ENCODE measurements at places on chromosomes 6 and 20.

- peak; percentile 55 for DNase-seq
Measured at GRCh38 chr6:41066867-41067304, 5.3 kb downstream of the OARD1 start.

DNA sequence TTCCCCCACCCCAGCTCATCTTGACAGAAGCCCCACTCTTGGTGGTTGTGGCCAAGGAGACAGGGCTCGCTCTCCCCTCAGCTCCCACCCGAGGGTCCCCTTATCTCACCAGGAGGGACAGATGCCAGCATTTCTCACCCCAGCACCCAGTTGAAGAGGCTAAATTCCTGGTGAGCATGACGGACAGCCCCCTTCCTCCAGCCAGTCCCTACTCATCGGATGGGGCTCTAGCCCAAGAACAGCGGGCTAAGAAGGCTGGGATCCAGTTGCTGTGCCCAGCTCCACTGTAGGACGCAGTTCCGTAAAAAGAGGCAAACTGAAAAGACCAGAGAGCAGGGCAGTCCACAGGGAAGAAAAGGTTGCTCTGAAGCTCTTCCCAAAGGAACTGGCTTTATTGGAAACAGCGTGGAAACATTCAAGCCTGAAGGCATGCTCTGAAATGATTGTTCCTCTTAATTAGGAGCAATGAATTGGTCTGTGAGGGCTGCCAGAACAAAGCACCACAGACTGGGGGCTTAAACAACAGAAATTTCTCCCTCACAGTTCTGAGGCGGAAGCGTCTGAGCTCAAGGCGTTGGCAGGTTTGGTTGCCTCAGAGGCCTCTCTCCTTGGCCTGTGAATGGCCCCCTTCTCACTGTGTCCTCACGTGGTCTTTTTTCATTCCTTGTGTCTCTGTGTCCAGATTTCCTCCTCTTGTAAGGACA, 17.9 kb upstream of the KIF25 start:
- no peak for DNase-seq

DNA sequence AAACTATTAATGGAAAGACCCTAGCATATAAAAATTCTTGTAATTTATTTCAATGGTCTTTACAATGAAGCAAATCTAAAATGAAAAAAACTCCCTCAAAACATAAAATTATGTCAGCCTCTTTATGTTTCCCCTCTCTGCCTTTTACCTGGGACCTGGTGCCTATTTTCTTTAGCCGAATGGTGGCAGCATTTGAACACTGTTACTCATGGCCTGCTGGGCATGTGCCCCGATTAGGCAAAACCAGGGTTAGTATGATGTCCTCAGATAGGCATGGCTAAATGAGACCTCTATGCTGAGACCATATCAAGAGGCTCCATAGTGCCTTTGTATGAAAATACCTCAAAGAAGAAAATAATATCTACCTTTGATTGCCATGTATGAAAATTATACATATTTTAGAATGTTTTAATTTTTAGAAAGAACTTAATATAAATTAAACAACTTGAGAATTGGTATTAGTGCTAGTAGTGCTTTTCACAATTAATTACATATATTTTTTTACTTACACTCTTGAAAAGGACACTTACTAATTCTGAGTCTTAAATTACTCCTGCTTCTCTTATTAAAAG, 22.5 kb upstream of the C6orf58 start:
- no peak for DNase-seq

GRCh38 chr6:130933712-130934200, 106.5 kb downstream of the SMLR1 start:
- DNase-seq, result no peak

- no peak for DNase-seq
Measured at GRCh38 chr20:18734525-18735189, 78.9 kb upstream of the SCP2D1 start.

DNA sequence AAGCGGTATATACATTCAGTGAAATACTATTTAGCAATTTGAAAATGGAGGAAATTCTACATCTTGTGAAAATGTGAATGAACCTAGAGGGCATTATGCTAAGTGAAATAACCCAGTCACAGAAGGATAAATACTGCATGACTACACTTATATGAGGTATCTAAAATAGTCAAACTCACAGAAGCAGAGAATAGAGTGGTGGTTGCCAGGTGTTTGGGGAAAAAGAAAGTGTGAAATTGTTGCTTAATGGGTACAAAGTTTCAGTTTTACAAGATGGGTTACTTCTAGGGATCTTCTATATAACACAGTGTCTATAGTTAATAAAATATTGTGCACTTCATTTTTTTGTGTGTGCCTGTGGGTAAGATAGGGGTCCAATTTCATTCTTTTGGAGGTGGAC, 1152.0 kb downstream of the EPHA7 start:
- DNase-seq, result no peak

GRCh38 chr6:6730831-6731230, 142.3 kb downstream of the LY86 start:
- DNase-seq, result peak; percentile 20

DNA sequence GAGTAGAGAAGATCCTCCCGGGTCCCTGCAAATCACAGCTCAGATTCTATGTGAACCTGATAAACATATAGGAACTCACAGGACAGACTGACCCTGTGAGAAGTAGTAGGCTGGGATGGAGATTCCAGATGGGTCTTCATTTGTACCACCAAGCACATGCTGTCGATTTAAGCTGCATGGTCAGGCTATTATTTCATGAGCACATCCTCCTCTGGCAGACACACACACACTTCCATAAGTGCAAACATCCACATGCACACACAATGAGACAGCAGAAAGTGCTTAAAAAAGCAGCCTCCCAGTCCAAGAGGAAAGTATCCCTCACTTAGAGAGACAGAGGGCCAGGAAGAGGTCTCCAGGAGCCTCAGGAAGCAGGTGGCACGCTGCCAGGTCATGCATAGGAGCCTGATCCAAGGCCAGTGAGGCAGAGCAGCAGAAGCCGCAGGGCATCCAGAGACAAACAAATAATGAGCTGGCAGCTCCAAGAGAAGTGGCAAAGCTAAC, 131.8 kb downstream of the UNC5CL start:
- peak; percentile 79 for DNase-seq

DNA sequence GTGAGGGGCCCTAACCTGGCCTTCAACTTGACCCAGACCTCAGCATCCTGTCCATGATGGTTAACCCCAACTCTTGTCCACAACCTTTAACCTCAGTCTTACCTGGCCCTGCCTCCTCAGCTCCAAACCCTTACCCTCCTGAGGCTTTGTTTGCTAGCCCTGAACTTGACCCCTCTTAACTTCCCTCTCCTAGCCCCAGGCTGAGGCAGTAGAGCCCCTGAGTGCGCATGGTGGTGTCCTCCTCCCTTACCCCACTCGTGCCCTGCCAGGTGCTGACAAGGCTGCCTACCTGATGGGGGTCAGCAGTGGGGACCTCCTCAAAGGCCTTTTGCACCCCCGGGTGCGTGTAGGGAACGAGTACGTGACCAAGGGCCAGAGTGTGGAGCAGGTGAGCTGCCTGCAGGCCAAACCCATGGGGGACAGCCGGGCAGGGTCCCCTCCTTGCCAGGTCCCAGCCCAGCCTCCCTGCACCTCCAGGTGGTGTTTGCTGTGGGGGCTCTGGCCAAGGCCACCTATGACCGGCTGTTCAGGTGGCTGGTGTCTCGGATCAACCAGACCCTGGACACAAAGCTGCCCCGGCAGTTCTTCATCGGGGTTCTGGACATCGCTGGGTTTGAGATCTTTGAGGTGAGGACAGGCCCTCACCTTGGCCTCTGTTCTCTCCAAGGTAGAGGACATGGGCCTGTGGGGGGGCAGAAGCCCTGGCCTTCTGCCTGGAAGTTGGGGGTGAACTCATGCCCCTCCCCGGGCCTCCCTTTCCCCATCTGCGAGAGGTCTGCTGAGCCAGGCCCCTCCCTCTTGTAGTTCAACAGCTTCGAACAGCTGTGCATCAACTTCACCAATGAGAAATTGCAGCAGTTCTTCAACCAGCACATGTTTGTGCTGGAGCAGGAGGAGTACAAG, 31.9 kb downstream of the MYH7B start:
- DNase-seq, result no peak

GRCh38 chr20:57212534-57213276, 53.7 kb downstream of the BMP7 start:
- DNase-seq, result no peak

DNA sequence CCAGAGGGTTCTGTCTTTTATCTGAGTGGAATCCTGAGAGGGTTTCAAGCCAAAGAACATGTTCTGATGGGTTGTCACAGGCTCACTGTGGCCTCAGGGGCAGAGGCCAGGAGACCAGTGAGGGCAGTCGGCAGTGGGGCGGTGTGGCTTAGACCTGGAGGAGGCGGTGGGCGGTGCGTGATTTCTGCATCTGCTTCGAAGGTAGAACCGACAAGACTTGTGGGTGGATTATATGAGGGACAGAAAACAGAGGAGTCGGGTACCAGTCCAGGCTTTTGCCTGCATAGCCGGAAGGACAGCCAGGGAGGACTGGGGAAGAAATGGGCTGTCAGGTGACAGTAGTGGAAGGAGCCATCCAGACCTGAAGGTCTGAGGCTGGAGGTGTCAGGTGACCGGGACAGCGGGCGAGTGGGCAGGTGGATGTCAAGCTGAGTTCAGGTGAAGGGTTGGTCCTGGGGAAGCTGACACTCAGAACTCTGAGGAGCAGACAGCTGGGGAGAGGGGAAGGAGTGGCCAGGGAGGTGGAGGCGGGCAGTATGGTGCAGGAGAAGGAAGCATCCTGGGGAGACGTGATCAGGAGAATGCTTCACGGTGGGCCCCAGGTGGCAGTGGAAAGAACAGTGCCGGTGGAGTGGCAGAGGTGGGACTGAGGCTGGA, 3.1 kb downstream of the CTSZ start:
- DNase-seq, result no peak

DNA sequence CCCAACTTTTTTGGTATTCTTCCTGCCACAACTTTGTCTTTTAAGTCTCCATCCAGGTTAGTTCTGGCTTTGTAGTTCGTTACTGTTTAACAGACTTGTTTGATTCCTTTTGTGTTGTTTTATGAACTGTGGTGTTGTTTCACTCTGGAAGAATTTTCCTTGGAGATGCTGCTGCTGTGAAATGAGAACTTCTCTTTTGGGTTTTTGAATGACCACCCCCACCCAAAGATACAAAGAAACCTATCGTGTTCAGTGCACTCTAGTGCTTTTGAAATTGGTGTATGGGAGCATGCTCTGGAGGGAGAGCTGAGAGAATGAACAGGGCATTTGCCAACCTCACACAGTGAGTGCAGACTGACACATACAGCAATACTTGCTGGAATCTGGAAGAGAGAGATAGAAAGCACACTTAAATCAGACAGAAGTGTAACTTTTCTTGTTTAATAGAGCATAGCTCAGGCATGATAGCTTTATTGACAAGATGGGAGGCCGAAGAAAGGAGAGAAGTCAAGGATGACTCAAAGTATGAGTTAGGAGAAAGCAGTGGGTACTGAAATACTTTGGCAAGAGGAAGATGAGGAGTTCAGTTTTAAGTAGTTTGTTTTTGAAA, 293.1 kb downstream of the SOX4 start:
- no peak for DNase-seq

- peak; percentile 54 for DNase-seq
Measured at GRCh38 chr6:110180228-110181008, at the start of gene CDC40. CDC40 (plus strand) TSS chr6:110180427; CDS start chr6:110180445, 18 bp downstream.

- no peak for DNase-seq
Measured at GRCh38 chr20:62142252-62143080, 728 bp downstream of the PSMA7 start.

DNA sequence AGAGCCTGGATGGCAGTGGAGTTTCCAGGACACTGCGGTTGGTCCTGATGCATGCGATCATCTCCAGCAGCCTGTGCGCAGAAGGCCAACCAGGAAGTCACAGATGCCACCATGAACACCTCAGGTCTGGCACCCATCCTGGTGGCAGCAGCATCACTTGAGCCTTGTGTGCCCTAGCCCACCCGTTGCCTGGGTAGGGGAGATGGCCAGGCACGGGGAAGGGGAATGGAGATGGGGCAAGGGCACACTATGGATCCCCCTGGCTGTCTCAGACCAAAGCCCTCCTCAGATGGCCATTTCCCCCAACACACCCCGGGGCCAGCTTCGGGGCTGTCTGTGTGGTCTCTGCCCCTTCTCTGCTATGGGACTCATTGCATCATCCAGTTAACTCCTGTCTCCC, 58.3 kb downstream of the GNAS-AS1 start:
- no peak for DNase-seq

GRCh38 chr20:47124181-47124717, 229.6 kb downstream of the EYA2 start:
- DNase-seq, result no peak

DNA sequence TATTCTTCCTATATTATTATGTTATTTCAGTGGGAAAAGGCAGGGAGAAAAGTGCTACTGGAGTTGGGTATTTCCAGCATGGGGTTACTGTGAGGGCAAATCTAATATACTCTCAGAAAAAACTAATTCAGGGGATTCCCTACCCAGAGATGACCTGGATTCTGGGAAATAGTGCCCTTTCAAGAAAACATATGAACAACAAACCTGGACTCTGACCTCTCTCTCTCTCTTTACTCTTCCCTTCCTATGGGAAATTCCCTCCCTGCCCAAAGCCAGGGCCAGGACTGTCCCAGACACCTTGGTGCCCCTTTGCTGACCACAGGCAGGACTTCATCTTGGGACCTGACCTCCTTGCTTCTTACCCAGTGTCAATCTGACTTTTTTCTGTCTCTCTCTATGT, 1.6 kb upstream of the UBD start:
- no peak for DNase-seq

DNA sequence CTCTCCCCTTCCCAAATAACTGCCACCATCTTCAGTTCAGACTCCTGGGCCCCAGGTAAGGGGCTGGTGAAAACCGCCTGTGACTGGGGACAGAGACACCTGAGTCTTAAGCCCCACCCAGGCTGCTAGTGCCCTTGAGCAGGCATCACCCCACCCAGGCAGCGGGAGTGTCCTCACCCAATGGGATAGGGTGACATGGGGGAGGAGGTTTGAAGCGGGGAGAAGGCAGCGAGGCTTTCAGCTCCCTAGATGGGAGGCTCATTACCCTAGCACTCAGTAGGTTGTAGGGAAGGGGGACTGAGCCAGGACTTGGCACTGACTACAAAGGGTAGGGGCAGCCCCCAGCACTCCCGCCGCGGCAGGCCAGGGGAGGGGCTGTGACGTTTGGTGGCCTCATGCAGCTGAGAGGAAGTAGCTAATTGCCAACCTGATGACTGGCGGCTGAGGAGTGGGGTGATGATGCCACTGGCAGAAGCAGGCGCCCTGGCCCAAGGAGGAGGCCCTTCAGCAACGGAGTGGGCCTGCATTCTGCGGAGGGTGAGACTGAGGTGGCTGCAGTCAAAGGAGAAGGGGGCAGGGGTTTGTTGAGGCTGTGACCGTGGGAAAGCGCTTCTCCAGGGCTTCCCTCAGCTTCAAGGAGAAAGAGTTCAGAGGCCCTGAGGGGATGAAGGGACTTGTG, 126.9 kb downstream of the MRPL14 start:
- peak; percentile 69 for DNase-seq

Measured in NCI-H2029 treated with DMSO at 0.1 percent for 48 hours (cell line).